MCF 10A (cell line): ENCODE measurements at places on chromosomes 7 and 10. TPM values are rescaled to one million over a fixed set of nuclear protein-coding genes. Genes with fewer than 3 reads are reported as not detected.
A peak's percentile ranks its signal among the peaks of the same experiment; 100 is the strongest.

The OPN4 gene
- total RNA-seq, result not detected in 2 replicates

The LRRD1 gene
- not detected in 2 replicates for total RNA-seq

The TMEM140 gene
- not detected in 2 replicates for total RNA-seq

The CREB5 gene
- total RNA-seq, result 30.0 and 40.5 TPM in 2 replicates

The ATP6V0A4 gene
- total RNA-seq, result 0.40 and 0.64 TPM in 2 replicates

The CCSER2 gene
- total RNA-seq, result 62.2 and 70.0 TPM in 2 replicates

- no peak for DNase-seq
Observed at GRCh38 chr10:79116801-79117723, 48.3 kb downstream of the ZMIZ1 start.

- DNase-seq, result peak; percentile 26
Observed at GRCh38 chr10:103480521-103480920, 1.5 kb upstream of the CALHM3 start.

GRCh38 chr7:123537026-123537642, 2.7 kb upstream of the IQUB start:
- peak; percentile 46 for DNase-seq

DNA sequence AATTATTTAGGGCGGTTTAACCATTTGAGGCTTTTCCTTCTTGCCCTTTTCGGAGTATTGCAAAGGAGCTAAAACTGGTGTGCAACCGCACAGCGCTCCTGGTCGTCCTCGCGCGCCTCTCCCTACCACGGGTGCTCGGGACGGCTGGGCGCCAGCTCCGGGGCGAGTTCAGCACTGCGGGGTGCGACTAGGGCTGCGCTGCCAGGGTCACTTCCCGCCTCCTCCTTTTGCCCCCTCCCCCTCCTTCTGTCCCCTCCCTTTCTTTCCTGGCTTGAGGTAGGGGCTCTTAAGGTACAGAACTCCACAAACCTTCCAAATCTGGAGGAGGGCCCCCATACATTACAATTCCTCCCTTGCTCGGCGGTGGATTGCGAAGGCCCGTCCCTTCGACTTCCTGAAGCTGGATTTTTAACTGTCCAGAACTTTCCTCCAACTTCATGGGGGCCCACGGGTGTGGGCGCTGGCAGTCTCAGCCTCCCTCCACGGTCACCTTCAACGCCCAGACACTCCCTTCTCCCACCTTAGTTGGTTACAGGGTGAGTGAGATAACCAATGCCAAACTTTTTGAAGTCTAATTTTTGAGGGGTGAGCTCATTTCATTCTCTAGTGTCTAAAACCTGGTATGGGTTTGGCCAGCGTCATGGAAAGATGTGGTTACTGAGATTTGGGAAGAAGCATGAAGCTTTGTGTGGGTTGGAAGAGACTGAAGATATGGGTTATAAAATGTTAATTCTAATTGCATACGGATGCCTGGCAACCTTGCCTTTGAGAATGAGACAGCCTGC, 3.1 kb downstream of the FZD1 start:
- DNase-seq, result no peak

DNA sequence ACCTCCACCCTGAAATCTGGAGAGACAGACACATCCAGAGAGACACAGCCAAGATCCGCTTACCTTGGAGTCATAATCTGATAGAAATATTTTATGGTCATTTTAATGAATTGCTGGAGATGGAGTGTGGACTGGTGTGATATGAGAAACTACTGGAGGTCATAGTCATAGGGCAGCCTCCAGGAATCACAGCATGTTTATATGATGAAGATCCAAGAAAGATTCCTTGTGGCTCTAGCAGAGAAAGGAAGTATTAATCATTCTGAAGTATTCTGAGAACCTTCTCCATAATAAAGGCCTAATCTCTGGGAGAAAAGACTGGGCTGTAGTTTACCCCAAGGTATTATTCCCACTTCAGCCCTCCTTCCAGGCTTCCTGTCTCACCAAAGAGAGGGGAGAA, 38.0 kb downstream of the POLR1F start:
- no peak for DNase-seq

- DNase-seq, result peak; percentile 38
Observed at GRCh38 chr7:122199171-122199570, 55.1 kb upstream of the AASS start.
